Skin of body (tissue), 3 donors: ENCODE measurements at places on chromosomes 6 and 20. TPM values are rescaled to one million over a fixed set of nuclear protein-coding genes. Genes with fewer than 3 reads are reported as not detected.

COX7A2 gene
- 118 TPM for total RNA-seq

REM1 gene
- 2.2 TPM for total RNA-seq

RAB23 gene
- 24.4 TPM for total RNA-seq

SNAP91 gene
- total RNA-seq = 1.3 TPM

CLDN20 gene
- 0.30 TPM for total RNA-seq

MCHR2 gene
- not detected for total RNA-seq

ARMH2 gene
- not detected for total RNA-seq

NRSN1 gene
- total RNA-seq = 0.39 TPM

DLL1 gene
- total RNA-seq = 11.2 TPM

C6orf15 gene
- 4.7 TPM for total RNA-seq

CDH22 gene
- 0.89 TPM for total RNA-seq

TMEM74B gene
- total RNA-seq = 2.5 TPM

TSPO2 gene
- 0.79 TPM for total RNA-seq

IGF2R gene
- total RNA-seq = 93.1 TPM

FAM110A gene
- 5.0 TPM for total RNA-seq

UBD gene
- total RNA-seq = not detected

CRISP2 gene
- not detected for total RNA-seq

FAM209A gene
- not detected for total RNA-seq

FAM217A gene
- total RNA-seq = not detected

ZSCAN26 gene
- total RNA-seq = 15.3 TPM

ECHDC1 gene
- 126 TPM for total RNA-seq

SLC13A3 gene
- total RNA-seq = 1.8 TPM

SIM1 gene
- total RNA-seq = 2.5 TPM

ETV7 gene
- 0.49 TPM for total RNA-seq

CTAGE9 gene
- total RNA-seq = not detected

KIF25 gene
- not detected for total RNA-seq

SLCO4A1 gene
- total RNA-seq = 6.3 TPM

FAXC gene
- total RNA-seq = 2.0 TPM

TMEM244 gene
- total RNA-seq = 4.2 TPM

TUBB2B gene
- total RNA-seq = 17.8 TPM

MICA gene
- total RNA-seq = 7.0 TPM
